H4 (cell line): ENCODE measurements at places on chromosomes 1 and 21.
A peak's percentile ranks its signal among the peaks of the same experiment; 100 is the strongest.

- DNase-seq: no peak
Observed at GRCh38 chr21:45589686-45590245, 47.5 kb upstream of the SLC19A1 start.

GRCh38 chr21:45317398-45318145 lies 29.9 kb upstream of the POFUT2 start:
- peak; percentile 90 for DNase-seq

DNA sequence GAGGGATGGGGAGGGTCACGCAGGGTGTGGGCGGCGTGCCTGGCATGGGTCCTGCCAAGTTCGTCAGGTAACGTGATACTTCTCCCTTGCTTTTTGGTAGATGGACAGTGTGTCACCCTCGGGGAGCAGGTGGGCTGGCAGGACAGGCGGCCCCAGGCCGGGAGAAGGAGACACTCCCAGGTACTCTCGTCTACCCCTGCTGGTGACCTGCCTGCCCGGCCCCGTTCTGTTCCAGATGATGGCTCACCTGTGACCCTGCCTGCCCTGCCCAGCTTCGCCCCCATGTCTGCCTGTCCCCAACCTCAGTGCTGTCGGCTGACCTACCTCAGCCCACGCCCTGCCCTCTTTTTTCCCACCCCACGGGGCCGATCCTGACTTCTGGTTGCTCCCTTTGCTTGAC lies 144.7 kb downstream of the PCBP3 start:
- DNase-seq: no peak

DNA sequence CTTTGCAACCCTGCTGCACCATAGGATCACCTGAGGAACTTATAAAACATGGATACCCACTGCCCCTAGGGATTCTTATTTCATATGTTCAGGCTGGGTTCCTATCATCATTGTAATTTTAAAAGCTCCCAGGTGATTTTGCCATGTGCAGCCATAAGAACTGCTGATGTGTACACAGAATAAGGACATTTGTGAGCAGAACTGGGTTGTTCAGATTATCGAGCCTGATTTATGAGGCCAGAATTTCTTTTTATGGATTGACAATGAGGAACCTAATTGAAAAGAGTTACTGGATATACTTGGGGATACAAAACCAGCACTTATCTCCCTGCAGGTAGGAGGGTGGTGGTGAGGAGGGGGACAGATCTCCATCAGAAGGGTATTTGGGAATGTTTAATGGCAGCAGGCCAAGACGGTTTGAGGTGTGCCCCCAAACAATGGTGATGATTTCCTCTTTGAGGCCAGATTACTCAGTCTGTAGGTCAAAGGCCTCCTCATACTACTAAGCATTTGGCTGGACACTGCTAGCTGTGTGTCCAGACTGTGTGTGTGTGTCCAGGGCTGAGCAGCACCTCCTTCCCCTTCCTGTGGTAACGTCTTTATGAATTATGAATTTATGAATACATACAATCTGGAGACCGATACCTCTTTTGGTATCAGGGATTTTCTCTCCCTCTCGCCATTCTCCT lies 18.9 kb downstream of the NOS1AP start:
- no peak for DNase-seq

DNA sequence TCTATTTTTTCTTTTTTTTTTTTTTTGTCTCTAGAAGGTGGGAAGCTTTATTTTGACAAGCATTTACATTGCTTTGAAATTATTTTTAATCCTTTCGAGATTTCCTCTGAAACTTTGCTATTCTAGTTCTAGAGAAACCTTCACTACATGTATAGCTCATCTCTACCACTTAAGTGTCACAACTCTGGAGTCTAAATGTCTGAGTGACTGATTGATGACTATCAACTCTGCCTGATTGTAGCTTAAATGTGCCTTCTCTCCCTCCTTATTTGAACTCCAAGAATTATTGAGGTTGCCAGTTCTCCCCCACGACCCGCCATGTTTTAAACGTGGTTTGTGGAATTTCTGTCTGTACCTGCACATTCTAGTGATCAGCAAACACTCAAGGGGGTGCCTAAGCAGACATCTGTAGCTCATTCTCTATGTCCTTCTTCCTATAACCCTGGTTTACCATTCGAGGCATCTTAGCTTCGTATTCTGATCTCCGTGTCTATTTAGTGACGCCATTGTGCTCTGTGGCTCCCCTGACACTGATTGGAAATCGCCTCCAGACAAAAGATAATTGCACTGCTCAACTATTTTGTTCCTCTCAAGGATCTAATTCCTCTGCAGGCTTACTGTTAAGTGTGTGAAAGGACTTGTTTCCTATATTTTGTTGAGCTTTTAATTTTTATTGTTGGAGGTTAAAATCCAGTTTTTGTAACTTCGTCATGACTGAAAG lies 1570.6 kb downstream of the BRINP3 start:
- no peak for DNase-seq

GRCh38 chr21:15894596-15894995 lies 164.8 kb downstream of the USP25 start:
- no peak for DNase-seq

DNA sequence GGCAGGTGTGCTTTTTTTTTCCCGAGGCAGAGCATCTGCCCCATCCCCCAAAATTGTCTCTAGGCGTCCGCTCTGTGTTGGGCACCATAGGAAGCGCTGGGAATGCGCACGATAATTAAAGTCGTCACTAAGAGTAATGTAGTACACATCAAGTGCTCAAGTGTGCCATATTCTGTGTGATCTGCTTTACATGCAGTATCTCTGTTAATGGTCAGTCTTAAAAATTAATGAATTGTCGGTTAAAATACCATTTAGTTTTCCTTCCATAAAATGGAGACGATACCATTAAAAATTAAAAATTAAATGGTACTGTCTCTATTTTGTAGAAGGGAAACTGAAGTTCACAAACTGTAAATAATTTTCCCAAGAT lies 544 bp upstream of the CCT8 start:
- no peak for DNase-seq

DNA sequence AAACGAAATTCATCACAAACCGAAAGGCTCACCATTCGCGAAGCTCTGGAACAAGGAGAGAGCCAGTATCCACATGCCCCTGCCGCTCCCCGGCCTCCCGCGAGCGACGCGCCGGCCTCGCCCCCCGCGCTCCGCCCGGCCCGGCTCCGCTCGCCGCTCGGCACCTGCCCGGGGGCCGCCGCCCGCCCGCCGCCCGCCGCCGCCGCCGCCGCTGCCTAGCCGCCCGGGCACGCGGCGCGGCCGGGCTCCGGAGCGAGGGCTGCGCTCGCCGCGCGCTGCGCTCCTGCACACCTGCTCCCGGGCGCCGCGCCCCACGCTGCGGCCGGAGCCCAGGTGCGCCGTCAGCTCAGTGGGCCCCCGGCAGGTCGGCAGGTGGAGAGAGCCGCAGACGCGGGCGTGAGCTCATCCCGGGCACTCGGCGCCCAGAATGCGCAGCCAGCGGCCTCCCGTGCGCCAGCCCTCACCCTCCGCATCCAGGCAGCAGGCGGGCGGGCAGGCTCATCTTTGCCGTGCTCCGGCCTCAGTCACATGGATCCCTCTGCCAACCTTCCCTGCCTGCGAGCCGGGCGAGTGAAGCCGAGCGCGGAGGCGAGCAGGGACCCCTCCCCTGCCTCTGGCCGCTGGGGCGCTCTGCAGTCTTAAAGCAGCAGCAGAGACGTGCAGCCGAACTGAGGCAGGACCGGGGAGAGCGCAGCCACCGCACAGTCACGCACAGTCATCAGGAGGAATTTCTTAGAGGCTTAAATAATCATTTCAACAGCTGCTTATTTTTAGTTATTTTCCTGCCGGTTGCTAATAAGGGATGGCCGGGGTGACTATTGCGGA lies at the start of gene DSCAM:
Gene DSCAM, minus strand, starts transcription at position 572 of the 825 bp plus-strand sequence. Its CDS starts 497 bp downstream, at position 75.
- no peak for DNase-seq

DNA sequence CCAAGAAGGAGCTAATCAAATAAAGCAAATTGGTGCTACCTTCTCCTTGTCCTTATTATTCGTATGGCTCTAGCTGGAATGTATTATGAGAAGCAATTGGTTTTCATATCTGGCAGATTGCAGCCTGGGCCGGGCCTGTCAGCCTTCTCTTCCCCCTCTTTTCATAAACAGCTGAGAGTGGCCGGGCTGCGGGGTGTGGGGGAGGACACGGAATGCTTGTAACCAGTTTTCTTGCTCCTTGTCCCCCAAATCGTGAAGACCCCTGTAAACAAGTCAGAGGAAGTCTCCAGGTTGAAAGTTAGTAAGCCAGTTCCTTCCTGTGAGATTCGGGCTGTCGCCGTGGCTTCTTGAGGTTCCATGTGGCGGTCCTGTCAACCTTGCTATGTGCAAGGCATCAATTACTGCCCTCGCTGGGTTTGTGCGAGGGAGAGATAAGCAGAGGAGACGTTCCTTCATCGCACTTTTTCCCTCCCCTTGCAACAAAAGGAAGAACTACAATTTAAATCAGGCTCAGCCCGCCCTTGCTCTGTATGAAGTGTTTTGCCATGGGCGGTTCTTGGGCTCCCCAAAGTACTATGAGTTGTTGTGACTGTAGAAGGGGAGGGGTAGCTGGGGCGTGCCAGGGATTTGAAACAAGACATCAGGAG lies 450.7 kb downstream of the CAMTA1 start:
- DNase-seq: no peak

DNA sequence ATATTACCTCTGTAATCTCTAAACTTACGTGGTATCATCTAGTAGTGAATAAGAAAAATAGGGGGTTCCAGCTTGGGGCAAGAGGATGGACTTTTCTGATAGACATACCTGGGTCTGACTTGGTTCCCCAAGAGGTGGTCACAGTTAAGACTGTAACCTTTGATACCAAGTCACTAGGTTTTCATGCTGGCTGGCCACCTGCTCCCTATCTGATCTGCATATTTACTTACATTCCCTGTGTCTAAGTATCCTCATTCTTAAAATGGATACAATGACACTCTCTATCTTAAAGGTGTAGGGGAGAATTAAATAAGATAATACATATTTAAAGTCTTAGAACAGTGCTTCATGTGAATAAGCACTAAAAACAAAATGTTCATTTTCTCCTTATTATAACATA lies 312.1 kb downstream of the DSCAM start:
- no peak for DNase-seq

GRCh38 chr1:226719596-226720387 lies 19.3 kb downstream of the ITPKB start:
- no peak for DNase-seq

DNA sequence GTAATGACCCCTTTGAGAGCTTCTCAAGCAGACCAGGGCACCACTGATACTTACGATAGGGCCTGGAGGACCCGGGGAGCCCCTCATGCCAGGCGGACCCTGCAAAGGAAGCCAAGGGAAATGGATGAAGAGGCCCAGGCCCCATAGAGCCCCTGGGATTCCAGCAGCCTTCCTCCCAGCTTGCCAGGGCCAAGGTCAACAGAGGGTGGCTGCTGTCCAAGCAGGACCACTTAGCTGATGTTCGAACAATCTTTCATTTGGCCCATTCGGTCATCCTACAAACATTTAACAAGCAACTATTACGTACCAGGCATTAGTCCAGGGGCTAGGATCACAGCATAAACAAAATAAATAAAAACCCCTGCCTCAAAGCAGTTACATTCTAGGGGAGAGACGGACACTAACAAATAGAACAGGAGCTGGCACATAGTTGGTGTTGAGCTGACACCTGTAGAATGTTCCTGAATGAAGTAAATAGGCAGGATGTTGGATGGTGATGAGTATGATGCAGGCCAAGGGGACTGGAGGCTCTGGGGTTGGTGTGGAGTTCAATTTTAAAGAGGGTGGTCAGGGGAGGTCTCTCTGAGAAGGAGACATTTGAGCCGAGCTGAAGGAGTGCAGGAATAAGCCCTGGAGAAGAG lies 27.0 kb upstream of the PEF1 start:
- DNase-seq: no peak

- no peak for DNase-seq
Observed at GRCh38 chr1:189658381-189658780, 819.3 kb downstream of the BRINP3 start.

- DNase-seq: no peak
Observed at GRCh38 chr1:212520746-212521145, 87.8 kb upstream of the ATF3 start.

DNA sequence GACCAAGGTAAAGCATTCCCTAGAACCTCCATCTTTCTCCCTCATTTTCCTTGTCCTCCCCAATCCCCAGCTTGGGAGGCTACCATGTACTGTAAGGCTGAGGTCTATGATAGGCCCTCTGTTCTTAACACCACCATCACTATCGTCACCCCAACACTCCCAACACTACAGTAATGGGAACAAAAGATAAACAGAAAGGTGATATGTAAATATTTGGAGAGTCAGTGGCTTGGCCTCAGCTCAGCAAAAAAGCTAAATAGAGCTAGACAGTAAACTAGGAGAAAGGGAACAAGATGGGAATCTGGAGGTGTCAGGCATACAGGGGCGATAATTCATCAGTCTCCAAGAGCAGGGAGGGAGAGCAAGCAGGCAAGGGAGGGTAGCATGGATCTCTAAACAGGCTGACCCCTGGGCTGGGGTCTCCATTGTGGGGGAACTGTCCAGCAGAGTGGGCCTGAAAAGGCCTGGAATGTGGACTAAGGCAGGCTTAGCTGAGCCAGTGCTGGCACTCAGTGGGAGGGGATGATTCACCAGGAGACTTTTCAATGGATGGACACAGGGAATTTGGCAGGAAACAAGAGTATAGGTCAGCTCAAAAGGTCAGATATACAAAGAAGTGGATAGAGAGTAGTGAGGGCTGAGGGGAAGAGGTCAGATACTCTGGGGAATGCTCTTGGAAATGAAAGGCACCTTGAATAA lies 6.7 kb downstream of the WNT2B start:
- peak; percentile 52 for DNase-seq

GRCh38 chr1:61875198-61875597 lies 132.9 kb downstream of the PATJ start:
- DNase-seq: no peak

DNA sequence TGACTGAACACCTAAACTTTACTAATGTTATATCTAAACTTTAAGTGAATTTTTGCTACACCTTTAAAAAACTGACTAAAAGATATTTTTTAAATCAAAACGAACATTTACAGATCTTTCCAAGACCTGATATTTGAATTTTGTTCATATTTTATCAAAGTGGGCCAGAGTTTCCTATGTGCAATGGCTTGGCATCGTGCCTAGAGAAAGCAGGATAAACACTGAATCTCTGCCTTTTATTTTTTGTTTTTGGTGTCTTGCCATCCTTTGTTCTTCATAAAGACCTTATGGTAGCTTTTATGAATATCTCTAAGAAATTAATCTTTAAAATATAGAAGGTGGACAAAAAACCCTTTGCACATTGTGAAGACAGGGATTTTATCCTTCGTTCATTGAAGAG lies 25.8 kb upstream of the VPS26C start:
- DNase-seq: no peak

DNA sequence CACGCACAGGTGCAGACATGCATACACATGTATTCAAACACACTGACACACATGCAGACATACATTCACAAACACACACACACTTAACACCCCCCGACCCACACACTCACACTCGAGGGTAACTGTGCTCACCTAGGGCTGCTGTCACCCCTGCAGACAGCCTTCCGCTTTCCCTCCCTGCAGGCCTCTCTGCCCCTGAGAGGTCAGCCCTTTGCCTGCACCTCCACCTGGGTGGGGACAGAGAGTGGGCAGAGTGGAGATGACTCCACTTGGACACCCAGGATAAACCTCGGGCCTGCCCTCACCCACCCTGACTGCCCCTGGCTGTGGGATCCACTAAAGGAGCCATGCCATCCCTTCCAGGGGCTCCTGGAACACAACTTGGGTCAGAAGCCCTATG lies 264.3 kb downstream of the PTPRU start:
- DNase-seq: no peak

- DNase-seq: peak; percentile 72
Observed at GRCh38 chr1:234722904-234723720, 113.1 kb upstream of the IRF2BP2 start.
